ENCODE measurements at places on chromosomes 6 and 20.

DNA sequence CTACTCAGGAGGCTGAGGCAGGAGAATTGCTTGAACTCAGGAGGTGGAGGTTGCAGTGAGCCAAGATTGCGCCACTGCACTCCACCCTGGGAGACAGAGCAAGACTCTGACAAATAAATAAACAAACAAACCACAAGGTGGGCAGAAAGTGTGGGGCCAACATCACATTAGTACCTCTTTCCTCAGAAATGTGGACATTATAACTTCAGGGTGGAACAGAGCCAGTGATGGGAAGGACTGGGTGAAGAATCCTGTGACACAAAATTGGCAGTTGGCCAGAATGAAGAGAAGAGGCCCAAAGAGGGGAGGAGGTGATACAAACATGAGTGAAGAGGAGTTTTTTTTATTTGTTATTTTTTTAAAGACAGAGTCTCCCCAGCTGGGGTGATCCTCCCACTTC is 50.6 kb downstream of the NUP153 start:
- no peak for DNase-seq

- DNase-seq: no peak
Measured at GRCh38 chr6:11632231-11632630, 94.7 kb downstream of the TMEM170B start.

- DNase-seq: no peak
Measured at GRCh38 chr6:127923135-127923534, 22.3 kb upstream of the THEMIS start.

DNA sequence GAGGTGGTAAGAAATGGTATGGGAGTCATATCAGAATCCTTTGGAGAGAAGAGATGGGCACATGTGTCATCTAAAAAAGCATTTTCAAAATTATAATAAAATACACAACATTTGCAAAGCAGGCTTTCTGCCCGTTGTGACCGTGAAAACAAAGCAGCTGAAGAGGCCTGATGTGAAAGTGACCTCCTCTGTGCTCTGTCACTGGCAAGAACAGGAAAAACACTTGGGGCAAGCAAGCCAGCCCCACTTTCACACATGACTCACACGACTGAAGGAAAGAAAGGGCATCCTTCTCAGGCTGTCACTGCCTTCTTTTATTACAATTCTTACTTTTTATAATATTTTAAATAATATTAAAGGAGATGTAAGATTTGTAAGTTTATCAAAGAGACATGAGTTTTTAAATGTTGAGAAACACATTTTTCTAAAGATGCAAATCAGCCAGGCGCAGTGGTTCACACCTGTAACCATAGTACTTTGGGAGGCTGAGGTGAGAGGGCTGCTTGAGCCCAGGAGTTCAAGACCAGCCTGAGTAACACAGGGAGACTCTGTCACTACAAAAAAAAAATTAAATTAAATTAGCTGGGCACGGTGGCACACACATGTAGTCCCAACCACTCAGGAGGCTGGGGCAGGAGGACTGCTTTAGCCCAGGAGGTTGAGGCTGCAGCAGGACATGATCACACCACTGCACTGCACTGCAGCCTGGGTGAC is 143.7 kb downstream of the BTBD9 start:
- DNase-seq: peak; percentile 69

DNA sequence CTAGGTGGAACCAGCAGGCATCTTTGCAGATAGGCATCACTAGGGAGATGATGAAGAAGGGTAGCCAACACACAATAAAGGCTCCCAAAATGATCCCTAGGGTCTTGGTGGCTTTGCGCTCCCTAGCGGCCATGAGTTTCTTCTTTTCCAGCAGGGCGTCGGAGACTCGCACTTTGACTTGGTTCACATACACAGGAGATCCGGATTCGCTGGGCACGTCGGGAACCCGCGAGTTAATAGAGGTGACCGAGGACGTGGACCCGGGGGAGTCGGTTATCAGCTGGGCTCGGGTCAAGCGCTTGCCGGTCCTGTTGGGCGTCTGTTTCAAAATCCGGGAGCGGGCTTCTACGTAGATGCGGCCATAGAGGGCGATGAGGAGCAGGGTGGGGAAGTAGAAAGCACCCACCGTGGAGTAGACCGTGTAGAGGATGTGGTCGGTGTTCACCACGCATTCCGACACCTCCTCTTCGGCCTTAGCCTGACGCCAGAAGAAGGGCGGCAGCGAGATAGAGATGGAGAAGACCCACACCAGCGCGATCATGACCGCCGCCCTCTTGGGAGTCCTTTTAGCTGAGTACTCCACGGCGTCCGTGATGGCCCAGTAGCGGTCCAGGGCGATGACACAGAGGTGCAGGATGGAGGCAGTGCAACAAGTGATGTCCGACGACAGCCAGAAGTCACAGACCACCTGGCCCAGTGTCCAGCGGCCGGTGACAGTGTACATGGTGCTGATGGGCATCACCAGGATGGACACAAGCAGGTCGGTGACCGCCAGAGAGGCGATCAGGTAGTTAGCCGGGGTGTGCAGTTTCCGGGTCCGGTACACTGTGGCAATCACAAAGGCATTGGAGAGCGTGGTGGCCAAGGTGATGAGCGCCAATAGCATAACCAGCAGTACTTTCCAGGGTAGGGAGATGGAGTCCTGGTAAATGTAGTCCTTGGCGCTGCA is 658 bp downstream of the HTR1B start:
- no peak for DNase-seq

GRCh38 chr6:20237677-20238460 is 25.6 kb upstream of the MBOAT1 start:
- no peak for DNase-seq

DNA sequence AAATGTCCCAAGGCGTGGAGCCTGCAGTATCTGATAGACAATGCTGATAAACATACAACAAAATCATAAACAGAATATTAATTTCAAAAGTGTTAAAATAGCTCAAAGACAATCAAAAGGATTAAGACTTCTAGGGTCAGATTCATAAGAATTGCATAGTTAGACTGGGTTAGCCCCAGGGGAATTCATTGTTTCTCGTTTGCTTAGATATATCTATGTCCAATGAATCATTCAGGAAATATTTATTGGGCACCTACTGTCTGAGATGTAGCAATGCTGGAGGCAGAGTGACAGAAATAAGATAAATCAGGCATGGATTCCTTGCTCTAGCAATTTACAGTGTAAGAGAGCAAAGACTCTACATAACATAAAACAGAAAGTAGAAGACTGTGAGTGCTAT is 124.4 kb upstream of the PRL start:
- DNase-seq: no peak

DNA sequence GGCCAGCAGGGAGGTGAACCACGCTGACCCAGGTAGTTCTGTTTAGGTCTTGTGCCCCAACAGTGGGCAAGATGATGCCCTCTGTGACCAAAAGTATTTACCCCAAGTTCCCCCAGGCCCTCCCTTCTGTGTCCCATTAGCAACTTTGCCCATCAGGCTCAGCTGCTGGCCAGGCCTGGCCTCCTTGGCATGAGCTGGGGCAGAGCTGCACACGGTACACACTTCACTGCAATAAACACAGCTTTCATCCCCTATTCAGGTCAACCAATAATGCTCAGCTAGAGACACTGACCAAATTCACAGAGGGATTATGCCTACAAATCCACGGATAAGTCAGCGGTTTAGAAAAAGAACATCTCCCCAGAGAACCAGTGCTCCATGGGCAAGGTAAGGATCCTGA is 103.7 kb downstream of the SLC23A2 start:
- DNase-seq: no peak

GRCh38 chr20:62136283-62137091 is 6.7 kb downstream of the PSMA7 start:
- DNase-seq: no peak

GRCh38 chr6:43740321-43740960 is 29.6 kb upstream of the VEGFA start:
- DNase-seq: no peak

GRCh38 chr6:17930321-17930993 is 57.0 kb downstream of the KIF13A start:
- DNase-seq: no peak

- no peak for DNase-seq
Measured at GRCh38 chr6:139468178-139468819, 93.9 kb upstream of the CITED2 start.

- no peak for DNase-seq
Measured at GRCh38 chr20:31691646-31692275, 30.9 kb downstream of the BCL2L1 start.

- DNase-seq: no peak
Measured at GRCh38 chr20:56689318-56689717, 60.2 kb downstream of the TFAP2C start.

- DNase-seq: no peak
Measured at GRCh38 chr6:95294043-95294442, 283.3 kb upstream of the MANEA start.

GRCh38 chr6:170176136-170176897 is 114.6 kb downstream of the DLL1 start:
- DNase-seq: no peak

DNA sequence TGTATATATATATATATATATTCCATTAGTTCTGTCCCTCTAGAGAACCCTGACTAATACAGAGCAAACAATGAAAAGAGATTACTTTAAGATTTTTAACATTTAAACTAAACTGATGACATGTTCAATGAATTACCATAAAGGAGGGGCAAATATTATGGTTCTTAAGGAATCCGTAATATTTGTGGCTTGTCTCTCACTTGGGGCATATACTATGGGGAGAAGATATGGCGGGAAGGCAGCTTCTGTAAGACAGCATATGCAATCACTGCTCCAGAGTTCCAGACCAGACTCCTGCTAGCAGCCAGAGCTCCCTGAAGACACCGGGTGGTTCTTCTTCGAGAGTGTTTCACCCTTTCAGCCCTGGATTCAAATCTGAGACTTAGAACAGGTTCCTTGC is 321.1 kb upstream of the NT5E start:
- DNase-seq: no peak

- DNase-seq: peak; percentile 20
Measured at GRCh38 chr6:64415926-64416325, 780.3 kb downstream of the PHF3 start.

GRCh38 chr6:64777941-64778785 is 928.9 kb downstream of the EYS start:
- DNase-seq: no peak

- no peak for DNase-seq
Measured at GRCh38 chr6:49087369-49087768, 375.7 kb downstream of the MMUT start.

DNA sequence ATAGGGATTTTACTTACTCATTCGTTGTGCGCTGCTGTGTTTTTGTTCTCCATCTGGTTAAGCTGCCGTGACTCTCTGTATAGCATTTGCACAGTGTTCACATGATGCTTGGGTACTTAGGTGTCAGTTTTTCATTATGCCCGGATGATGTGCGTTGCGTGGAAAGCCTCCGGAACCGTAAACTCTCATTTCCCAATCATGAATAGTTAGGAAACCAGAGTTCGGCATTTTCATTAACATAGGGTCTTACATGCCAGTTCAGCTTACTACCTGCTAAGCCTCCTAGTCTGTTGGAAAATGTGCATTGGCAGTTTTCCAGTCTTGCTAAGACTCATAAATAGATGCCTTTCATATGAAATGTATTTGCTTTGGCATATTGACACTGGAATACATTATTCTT is 483.4 kb upstream of the FLRT3 start:
- DNase-seq: no peak

- DNase-seq: no peak
Measured at GRCh38 chr20:47088335-47088734, 193.7 kb downstream of the EYA2 start.

Data from globus pallidus (tissue), 1 donor.